ENCODE measurements at places on chromosomes 2 and 18. TPM values are rescaled to one million over a fixed set of nuclear protein-coding genes. Genes with fewer than 3 reads are reported as not detected.

The CHRNA1 gene
- total RNA-seq: not detected

The CFC1 gene
- not detected for total RNA-seq

The CTLA4 gene
- total RNA-seq: not detected

The SLC9A4 gene
- 0.11 TPM for total RNA-seq

The MAP4K4 gene
- total RNA-seq: 112 TPM

The GREB1L gene
- 0.26 TPM for total RNA-seq

DNA sequence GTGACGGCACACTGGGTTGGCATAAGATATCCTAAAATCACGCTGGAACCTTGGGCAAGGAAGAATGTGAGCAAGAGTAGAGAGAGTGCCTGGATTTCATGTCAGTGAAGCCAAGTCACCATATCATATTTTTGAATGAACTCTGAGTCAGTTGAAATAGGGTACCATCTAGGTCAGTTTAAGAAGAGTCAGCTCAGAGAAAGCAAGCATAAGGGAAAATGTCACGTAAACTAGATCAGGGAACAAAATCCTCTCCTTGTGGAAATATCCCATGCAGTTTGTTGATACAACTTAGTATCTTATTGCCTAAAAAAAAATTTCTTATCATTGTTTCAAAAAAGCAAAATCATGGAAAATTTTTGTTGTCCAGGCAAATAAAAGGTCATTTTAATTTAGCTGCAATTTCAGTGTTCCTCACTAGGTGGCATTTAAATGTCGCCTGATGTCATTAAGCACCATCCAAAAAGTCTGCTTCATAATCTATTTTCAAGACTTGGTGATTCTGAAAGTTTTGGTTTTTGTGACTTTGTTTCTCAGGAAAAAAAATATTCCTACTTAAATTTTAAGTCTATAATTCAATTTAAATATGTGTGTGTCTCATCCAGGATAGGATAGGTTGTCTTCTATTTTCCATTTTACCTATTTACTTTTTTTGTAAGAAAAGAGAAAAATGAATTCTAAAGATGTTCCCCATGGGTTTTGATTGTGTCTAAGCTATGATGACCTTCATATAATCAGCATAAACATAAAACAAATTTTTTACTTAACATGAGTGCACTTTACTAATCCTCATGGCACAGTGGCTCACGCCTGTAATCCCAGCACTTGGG is 19.6 kb downstream of the RSAD2 start:
- no peaks in the 10 kb centered on the region for H3K4me1 ChIP-seq
- no peak for DNase-seq
- no peak overlapping the region for H3K27ac ChIP-seq
- peaks cover 3% of the 10 kb centered on the region for H3K36me3 ChIP-seq

DNA sequence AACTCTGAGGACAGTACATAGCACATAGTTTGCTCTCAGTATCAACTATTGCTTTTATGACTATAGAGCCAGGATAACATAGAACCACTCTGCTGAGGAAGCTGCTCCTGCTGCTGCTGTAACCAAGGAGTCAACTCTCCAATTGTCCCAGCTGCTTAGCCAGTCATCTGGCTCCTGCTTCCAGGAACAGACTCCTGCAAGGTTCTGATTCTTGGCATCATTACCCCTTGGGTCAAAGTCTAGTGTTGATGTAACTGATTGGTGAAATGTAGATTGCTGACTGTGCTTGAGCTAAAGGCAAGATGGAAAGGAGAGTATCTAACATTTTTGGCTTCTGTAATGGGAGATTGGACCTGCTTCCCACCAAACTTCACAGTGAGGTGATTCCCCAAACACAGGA is 261.9 kb upstream of the FSHR start:
- H3K36me3 ChIP-seq: no peaks in the 10 kb centered on the region
- DNase-seq: no peak
- H3K27ac ChIP-seq: no peak overlapping the region
- 0 out of 2 replicates have a peak, but pooled peaks cover under 1% of the 10 kb centered on the region for H3K4me1 ChIP-seq
- no peaks in the 10 kb centered on the region for H3K27me3 ChIP-seq

GRCh38 chr2:172510088-172510487 is 45.8 kb upstream of the PDK1 start:
- H3K36me3 ChIP-seq: peaks cover 73% of the 10 kb centered on the region

DNA sequence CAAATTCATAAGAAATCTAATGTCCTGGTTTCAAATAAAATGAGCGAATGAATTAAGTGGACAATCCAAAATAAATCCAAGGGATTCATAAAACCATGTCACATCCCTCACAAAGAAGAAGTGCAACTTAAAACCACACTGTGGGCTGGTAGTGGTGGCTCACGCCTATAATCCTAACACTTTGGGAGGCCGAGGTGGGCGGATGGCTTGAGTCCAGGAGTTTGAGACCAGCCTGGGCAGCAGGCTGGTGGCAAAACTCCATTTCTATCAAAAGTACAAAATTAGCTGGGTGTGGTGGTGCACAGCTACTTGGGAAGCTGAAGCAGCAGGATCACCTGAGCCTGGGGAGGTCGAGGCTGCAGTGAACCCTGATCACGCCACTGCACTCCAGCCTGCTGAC is 25.4 kb downstream of the FAM98A start:
- H3K27me3 ChIP-seq: no peaks in the 10 kb centered on the region
- no peak for DNase-seq
- peaks cover 17% of the 10 kb centered on the region for H3K4me1 ChIP-seq
- H3K4me3 ChIP-seq: no peak overlapping the region
- H3K27ac ChIP-seq: no peak overlapping the region

GRCh38 chr2:124027182-124027581 is 2.1 kb downstream of the CNTNAP5 start:
- no peak overlapping the region for H3K27ac ChIP-seq
- H3K36me3 ChIP-seq: no peaks in the 10 kb centered on the region
- peaks cover 17% of the 10 kb centered on the region for H3K4me1 ChIP-seq
- peak; percentile 31 for DNase-seq
- peaks cover 50% of the 10 kb centered on the region for H3K27me3 ChIP-seq

GRCh38 chr18:1668279-1668678 is 763.6 kb downstream of the ADCYAP1 start:
- DNase-seq: no peak
- no peaks in the 10 kb centered on the region for H3K27me3 ChIP-seq
- H3K4me1 ChIP-seq: no peaks in the 10 kb centered on the region

GRCh38 chr18:5397102-5397501 is 101.6 kb upstream of the ZBTB14 start:
- H3K27me3 ChIP-seq: no peaks in the 10 kb centered on the region
- no peak overlapping the region for H3K4me3 ChIP-seq
- no peak for DNase-seq
- peaks cover 15% of the 10 kb centered on the region for H3K4me1 ChIP-seq

- no peak overlapping the region for H3K4me3 ChIP-seq
- H3K4me1 ChIP-seq: peaks cover 44% of the 10 kb centered on the region
- no peak for DNase-seq
- no peaks in the 10 kb centered on the region for H3K36me3 ChIP-seq
Measured at GRCh38 chr2:11389551-11390398, 45.3 kb upstream of the ROCK2 start.

- H3K4me1 ChIP-seq: peaks cover 9% of the 10 kb centered on the region
- peak; percentile 91 for DNase-seq
- peaks cover 2% of the 10 kb centered on the region for H3K27me3 ChIP-seq
- H3K27ac ChIP-seq: no peak overlapping the region
- H3K36me3 ChIP-seq: no peaks in the 10 kb centered on the region
Measured at GRCh38 chr18:37294951-37295350, 270.6 kb downstream of the CELF4 start.

DNA sequence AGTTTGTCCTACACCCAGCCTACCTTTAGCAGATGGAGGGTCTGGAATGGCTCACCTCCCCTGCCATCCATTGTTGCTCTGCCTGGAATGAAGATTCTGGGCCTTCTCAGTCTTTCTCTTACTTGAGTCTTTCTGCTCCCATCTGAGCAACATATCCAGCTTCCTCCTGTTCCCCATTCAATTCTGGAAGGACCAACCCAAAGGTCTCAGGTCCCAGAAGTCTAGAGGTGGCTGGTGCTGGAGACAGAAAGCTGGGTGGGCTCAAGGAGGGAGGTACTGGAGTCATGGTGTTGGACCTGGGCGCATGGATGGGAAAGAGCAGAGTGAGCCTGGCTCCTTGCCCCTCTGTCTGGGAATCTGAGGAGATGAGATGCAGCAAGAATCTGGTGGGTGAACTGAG is 93.5 kb upstream of the SIX3 start:
- DNase-seq: no peak
- H3K36me3 ChIP-seq: no peaks in the 10 kb centered on the region
- H3K4me3 ChIP-seq: no peak overlapping the region
- H3K27ac ChIP-seq: no peak overlapping the region
- no peaks in the 10 kb centered on the region for H3K4me1 ChIP-seq

DNA sequence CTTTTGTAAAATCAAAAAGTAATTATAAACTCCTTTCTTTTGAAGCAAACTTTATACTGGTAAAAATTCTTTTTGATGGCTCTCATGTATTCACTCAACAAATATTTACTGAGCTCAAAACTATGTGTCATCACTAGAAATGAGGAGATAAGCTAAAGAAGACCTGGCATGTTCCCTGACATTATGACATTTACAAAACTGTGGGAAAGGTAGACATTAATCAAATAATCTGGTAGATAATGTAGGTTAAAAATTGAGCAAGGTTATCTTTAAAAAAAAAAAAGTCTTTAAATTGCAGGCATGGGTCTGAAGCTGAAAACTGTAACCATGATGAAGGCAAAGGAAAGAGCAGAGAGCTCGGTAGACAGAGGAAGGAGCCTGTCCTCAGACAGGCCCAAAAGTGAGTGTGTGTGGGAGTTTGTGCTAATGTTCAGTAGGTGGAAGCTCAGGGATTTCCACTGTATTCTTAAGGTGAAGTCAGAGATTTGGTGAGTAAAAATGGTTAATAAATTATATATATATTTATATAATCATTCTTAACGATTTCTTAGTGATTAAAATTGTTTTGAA is 612.9 kb downstream of the LRP1B start:
- peaks cover 24% of the 10 kb centered on the region for H3K4me1 ChIP-seq
- H3K4me3 ChIP-seq: no peak overlapping the region
- H3K36me3 ChIP-seq: no peaks in the 10 kb centered on the region
- no peak for DNase-seq
- H3K27ac ChIP-seq: no peak overlapping the region
- H3K27me3 ChIP-seq: no peaks in the 10 kb centered on the region

DNA sequence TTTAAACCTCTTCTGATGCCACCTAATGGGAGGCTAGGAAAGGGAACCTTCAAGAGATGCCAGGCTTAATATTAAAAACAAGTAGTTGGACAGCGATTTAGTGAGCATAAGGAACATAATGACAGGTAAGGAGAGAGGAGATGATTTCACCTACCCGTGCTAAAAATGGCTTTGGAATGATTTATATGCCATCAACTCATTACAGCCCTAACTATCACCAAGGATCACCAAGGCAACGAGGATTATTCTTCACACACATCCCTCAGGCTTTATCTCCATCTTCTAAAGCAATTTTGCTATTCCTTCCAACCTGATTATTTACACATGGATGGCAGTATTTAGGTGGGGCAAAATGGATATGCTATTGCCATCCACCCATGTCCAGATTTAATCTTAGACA is 237.8 kb downstream of the DCC start:
- H3K4me3 ChIP-seq: no peak overlapping the region
- H3K27me3 ChIP-seq: no peaks in the 10 kb centered on the region
- DNase-seq: no peak
- H3K4me1 ChIP-seq: no peaks in the 10 kb centered on the region

DNA sequence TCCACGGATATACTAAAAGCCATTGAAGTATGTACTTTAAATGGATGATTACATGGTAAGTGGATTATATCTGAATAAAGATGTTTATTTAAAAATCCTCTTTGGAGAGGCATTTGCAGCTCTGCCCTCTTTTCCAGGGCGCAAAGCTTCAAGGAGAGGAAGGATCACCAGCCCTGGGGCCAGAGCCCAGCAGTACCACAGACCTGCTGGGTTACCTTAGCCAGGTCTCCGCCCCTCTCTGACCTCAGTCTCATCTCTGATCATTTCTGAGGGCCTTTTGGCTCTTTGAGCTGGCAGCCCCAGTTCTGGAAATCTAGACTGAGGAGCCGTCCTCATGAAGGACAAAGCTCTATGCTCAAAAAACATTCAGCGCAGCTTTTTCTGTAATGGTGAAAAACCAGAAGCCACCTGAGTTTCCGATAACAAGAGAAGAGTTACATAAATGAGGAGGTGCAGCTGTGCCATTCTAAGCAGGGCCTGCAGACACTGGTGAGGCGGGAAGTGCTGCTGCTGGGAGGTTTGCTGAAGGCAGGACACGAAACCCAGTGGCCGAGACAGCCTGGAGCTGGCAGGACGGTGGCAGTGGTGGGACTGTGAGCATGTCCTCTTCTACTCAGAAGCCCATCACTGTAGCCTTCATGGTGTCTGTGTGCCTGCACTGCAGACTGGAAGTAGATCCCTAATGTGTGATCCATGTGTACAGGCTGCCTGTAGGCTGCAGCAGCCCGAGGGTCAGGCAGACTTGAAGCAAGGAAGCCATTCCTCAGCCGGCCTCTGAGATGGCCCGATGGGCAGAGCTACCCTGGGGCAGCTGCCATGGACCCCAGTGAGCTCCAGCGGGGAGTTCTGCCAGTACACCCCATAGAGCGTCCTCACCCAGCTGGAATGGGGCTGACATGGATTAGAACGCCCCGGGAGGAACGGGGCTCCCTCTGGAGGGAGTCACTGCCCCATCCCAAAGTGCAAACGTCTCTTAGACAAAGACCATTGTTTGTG is 27.7 kb downstream of the ADRA2B start:
- H3K36me3 ChIP-seq: no peaks in the 10 kb centered on the region
- H3K27ac ChIP-seq: no peak overlapping the region
- peaks cover 20% of the 10 kb centered on the region for H3K4me1 ChIP-seq
- H3K4me3 ChIP-seq: no peak overlapping the region

DNA sequence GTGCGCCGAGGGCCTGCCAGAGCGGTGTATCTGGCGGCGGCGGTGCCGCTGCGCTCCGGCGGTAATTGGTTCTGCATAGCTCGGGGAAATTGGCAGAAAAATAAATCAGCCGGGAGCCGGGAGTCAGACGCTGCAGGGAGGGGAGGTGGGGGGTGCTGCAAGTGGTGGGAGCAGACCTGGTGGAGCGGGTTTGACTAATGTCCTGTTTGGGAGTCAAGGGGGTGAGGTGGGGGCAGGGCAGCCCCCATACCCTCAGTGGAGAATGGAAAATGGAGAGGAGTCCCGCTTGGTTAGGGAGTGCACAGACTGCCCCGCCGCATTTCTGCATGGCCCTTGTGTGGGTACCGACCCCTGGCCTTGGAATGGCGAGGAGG is 107.3 kb downstream of the DYSF start:
- H3K27me3 ChIP-seq: no peaks in the 10 kb centered on the region
- H3K4me3 ChIP-seq: no peak overlapping the region
- H3K4me1 ChIP-seq: peaks cover 16% of the 10 kb centered on the region
- no peaks in the 10 kb centered on the region for H3K36me3 ChIP-seq
- DNase-seq: no peak

Measured in WTC11 (cell line).